Suprapubic skin (tissue), 4 donors: ENCODE measurements at places on chromosomes 13 and 19. TPM values are rescaled to one million over a fixed set of nuclear protein-coding genes. Genes with fewer than 3 reads are reported as not detected.

Gene STOML3
- total RNA-seq, result not detected

Gene NCAN
- total RNA-seq, result not detected

Gene SIGLEC12
- total RNA-seq, result not detected

Gene NOP53
- 412 TPM for total RNA-seq

Gene SELENOV
- not detected for total RNA-seq

Gene UPK1A
- 1.5 TPM for total RNA-seq

Gene ZNF444
- total RNA-seq, result 12.9 TPM

Gene DACH1
- 2.3 TPM for total RNA-seq

Gene ATP8A2
- 0.19 TPM for total RNA-seq

Gene NKG7
- total RNA-seq, result not detected

Gene GIPR
- total RNA-seq, result 2.0 TPM

Gene CIC
- total RNA-seq, result 57.5 TPM

Gene SPATA13
- 64.2 TPM for total RNA-seq

Gene CD320
- 41.0 TPM for total RNA-seq

Gene RPL28
- total RNA-seq, result 605 TPM

Gene RNF6
- 30.6 TPM for total RNA-seq

Gene ANGPTL4
- total RNA-seq, result 56.4 TPM

Gene NXNL1
- not detected for total RNA-seq

Gene DKKL1
- total RNA-seq, result not detected

Gene C19orf85
- not detected for total RNA-seq

Gene NLRP4
- not detected for total RNA-seq

Gene SLC5A5
- not detected for total RNA-seq

Gene MEIS3
- total RNA-seq, result 3.4 TPM

Gene ASPDH
- not detected for total RNA-seq

Gene SPRED3
- total RNA-seq, result 0.60 TPM

Gene IRGC
- not detected for total RNA-seq

Gene NKPD1
- total RNA-seq, result 50.7 TPM

Gene PSG11
- not detected for total RNA-seq

Gene TBXA2R
- 0.44 TPM for total RNA-seq

Gene CEACAM8
- not detected for total RNA-seq

Gene GYS1
- total RNA-seq, result 26.4 TPM

Gene BSPH1
- total RNA-seq, result not detected

Gene NECTIN2
- total RNA-seq, result 56.2 TPM

Gene ZNF563
- total RNA-seq, result 8.3 TPM

Gene SHISA7
- total RNA-seq, result not detected

Gene ACER1
- 81.4 TPM for total RNA-seq

Gene ZNF497
- 2.5 TPM for total RNA-seq

Gene ZNF221
- 2.9 TPM for total RNA-seq

Gene CXCL17
- total RNA-seq, result not detected

Gene FCAR
- total RNA-seq, result 0.87 TPM

Gene SULT2B1
- 99.7 TPM for total RNA-seq

Gene GRK1
- not detected for total RNA-seq

Gene FGF21
- not detected for total RNA-seq

Gene ZNF491
- total RNA-seq, result 1.4 TPM

Gene PLA2G4C
- 1.4 TPM for total RNA-seq

Gene PINLYP
- 22.1 TPM for total RNA-seq

Gene ZNF285
- 0.79 TPM for total RNA-seq

Gene LRRC8E
- total RNA-seq, result 41.1 TPM

Gene USHBP1
- 2.6 TPM for total RNA-seq
